Pancreas (tissue), 10 donors: ENCODE measurements at places on chromosomes 16 and 17. TPM values are rescaled to one million over a fixed set of nuclear protein-coding genes. Genes with fewer than 3 reads are reported as not detected.

- no peak overlapping the region for H3K27ac ChIP-seq
- H3K4me1 ChIP-seq = no peaks in the 10 kb centered on the region
- H3K36me3 ChIP-seq = no peaks in the 10 kb centered on the region
- no peaks in the 10 kb centered on the region for H3K27me3 ChIP-seq
Observed at GRCh38 chr16:57966204-57966771, 4.6 kb downstream of the CNGB1 start.

- H3K36me3 ChIP-seq = no peaks in the 10 kb centered on the region
- DNase-seq = no peak
- no peak overlapping the region for H3K4me3 ChIP-seq
- H3K27ac ChIP-seq = no peak overlapping the region
- H3K4me1 ChIP-seq = no peaks in the 10 kb centered on the region
- H3K27me3 ChIP-seq = no peaks in the 10 kb centered on the region
Observed at GRCh38 chr17:497241-498034, 144.8 kb upstream of the RPH3AL start.

GRCh38 chr16:22071331-22071910, 20.9 kb upstream of the VWA3A start:
- no peak for DNase-seq
- H3K4me3 ChIP-seq = no peak overlapping the region
- no peaks in the 10 kb centered on the region for H3K27me3 ChIP-seq
- peaks cover 8% of the 10 kb centered on the region for H3K4me1 ChIP-seq

GRCh38 chr16:12091569-12092543, 115.3 kb downstream of the SNX29 start:
- H3K27ac ChIP-seq = no peak overlapping the region
- H3K4me3 ChIP-seq = no peak overlapping the region

DNA sequence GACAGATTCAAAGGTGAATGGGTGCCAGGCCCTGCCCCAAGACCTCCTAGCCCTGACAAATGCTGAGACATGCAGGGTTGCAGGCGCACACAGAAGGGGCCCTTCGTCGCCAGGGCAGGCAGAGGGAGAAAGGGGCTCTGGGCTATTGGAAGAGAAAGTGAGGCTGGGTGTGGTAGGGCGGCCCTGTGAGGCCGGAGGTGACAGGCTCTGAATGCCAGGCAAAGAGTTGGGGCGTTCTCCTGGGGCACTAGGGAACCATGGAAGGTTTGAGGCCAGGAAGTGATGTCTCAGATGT, 26.4 kb upstream of the NXPH3 start:
- no peaks in the 10 kb centered on the region for H3K4me1 ChIP-seq
- no peak overlapping the region for H3K27ac ChIP-seq
- no peaks in the 10 kb centered on the region for H3K36me3 ChIP-seq
- H3K4me3 ChIP-seq = no peak overlapping the region
- peak; percentile 44 for DNase-seq

- no peaks in the 10 kb centered on the region for H3K36me3 ChIP-seq
- H3K27ac ChIP-seq = peak within 1 kb of the TSS; percentile 71
- no peaks in the 10 kb centered on the region for H3K27me3 ChIP-seq
- peak within 1 kb of the TSS; percentile 69 for H3K4me3 ChIP-seq
- DNase-seq = peak; percentile 95
Observed at GRCh38 chr17:979539-980405, at the start of gene NXN. Gene NXN (minus strand): TSS chr17:979776.

GRCh38 chr17:27946513-27946912, 53.3 kb upstream of the LYRM9 start:
- H3K36me3 ChIP-seq = no peaks in the 10 kb centered on the region
- H3K4me3 ChIP-seq = no peak overlapping the region
- H3K27me3 ChIP-seq = no peaks in the 10 kb centered on the region
- DNase-seq = no peak
- no peaks in the 10 kb centered on the region for H3K4me1 ChIP-seq

- H3K4me3 ChIP-seq = no peak overlapping the region
- no peak for DNase-seq
- H3K4me1 ChIP-seq = no peaks in the 10 kb centered on the region
- H3K36me3 ChIP-seq = no peaks in the 10 kb centered on the region
- H3K27me3 ChIP-seq = no peaks in the 10 kb centered on the region
Observed at GRCh38 chr16:75589306-75589705, 23.1 kb downstream of the GABARAPL2 start.

DNA sequence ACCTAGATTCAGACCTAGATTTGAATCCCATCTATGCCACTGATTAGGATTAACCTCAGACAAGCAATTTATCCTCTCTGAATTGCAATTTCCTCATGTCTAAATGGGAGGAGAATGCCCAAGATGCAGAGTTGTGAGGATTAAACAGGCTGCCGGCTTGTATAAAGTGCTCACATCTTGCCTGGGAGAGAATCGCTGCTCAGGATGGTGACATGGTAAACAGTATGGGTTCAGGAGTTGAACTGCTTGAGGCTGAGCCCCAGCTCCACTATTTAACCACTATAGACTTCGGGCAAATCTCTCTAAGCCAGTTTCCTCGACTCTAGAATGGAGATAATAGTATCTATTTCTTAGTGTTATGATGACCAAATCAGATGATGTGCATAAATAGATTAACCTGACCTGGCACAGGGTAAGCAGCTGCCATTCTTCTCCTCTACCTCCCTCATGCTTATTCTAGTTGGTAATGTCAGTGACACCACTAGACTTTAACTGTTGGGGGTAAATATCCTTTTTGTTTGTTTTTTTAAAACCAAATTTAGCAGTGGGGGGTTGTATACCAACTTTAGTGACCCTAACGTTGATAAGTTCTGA, 732 bp upstream of the RPL27 start:
- no peak for DNase-seq
- H3K36me3 ChIP-seq = no peaks in the 10 kb centered on the region
- H3K27me3 ChIP-seq = no peaks in the 10 kb centered on the region

DNA sequence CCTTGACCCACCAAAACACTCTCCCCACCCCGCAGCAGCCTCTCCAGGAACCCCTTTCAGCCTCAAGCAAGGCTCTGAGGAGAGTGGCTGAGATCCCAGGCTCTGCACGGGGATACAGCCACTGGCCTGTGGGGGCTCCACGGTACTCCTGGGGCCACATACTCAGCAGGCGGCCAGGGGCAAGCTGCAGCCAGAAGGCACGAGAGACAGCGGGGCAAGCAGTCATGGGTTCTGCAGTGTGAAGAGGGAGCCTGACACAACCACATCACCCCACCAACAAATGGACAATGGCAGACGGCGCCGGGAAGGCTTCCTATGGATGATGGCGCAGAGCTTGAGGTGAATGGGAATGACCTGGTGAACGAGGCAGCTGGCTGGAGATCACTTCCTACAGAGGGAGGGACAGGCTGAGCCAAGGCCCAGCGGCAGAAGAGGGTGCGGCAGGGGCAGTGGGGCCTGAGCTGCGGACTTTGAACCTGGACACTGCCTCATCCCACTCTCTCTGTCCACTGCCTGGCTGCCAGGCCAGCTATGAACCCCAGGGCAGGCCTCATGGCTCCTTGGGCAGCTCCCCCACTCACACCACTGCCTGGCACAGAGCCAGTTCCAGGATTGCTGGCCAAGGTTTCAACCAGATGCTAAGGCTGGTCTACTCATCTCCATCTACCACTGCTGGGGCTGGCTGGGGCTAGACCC, 10.8 kb upstream of the BCAR1 start:
- H3K27ac ChIP-seq = no peak overlapping the region
- peaks cover 17% of the 10 kb centered on the region for H3K4me1 ChIP-seq
- no peak overlapping the region for H3K4me3 ChIP-seq
- no peak for DNase-seq

GRCh38 chr16:2214719-2214968, at the start of gene PGP:
Gene PGP (minus strand): TSS chr16:2214840. CDS start chr16:2214777, 63 bp downstream.
- H3K4me3 ChIP-seq = peak within 1 kb of the TSS; percentile 78
- H3K36me3 ChIP-seq = no peaks in the 10 kb centered on the region
- no peak for DNase-seq
- peak within 1 kb of the TSS; percentile 98 for H3K27ac ChIP-seq
- H3K27me3 ChIP-seq = no peaks in the 10 kb centered on the region

NPEPPS gene
- 72.3 TPM for total RNA-seq

CD300LG gene
- 0.09 TPM for total RNA-seq

RAB26 gene
- 20.4 TPM for total RNA-seq

KCTD19 gene
- total RNA-seq = 0.56 TPM

CD300LB gene
- total RNA-seq = 0.14 TPM

KRTAP1-1 gene
- 0.16 TPM for total RNA-seq

PLCD3 gene
- total RNA-seq = 7.6 TPM

EMP2 gene
- total RNA-seq = 9.2 TPM

PPP1R27 gene
- total RNA-seq = 0.19 TPM

SLC26A11 gene
- 9.0 TPM for total RNA-seq

ABCC3 gene
- total RNA-seq = 63.4 TPM

PYDC1 gene
- total RNA-seq = not detected
